Naive B cell (primary cell): ENCODE measurements at places on chromosomes 3 and 15. TPM values are rescaled to one million over a fixed set of nuclear protein-coding genes. Genes with fewer than 3 reads are reported as not detected.

The MDFIC2 gene
- polyA plus RNA-seq, result not detected

The CTXN2 gene
- not detected for polyA plus RNA-seq

DNA sequence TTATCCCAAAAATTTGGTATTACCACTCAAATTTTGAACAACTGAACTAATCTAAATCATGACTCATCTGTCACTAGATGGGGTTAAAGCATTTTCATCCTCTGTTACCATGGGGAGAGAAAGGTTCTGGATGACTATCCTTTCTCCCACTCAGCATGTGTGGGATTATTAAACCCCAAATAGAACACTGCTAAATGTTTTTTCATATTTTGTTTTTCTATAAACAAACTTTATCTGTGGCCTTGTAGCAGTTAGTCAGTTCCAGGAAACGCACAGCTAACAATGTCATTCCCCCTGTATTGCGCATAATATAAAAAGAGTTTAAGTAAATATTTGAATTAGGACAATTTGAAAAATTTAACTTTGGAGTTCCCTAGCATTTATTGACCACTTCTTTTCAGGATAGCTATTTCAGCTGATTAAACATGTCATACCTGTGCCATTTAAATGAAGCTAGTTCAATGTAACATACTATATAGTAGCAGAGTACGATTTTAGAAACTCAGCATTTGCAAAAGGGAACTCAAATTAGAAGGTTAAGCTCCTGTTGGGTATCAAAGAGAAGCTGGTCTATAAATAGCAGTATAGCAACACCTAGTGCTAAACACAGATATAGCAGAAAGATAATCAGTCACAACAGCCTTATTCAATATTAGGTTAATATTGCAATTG, 9.2 kb upstream of the TMEM212 start:
- no peak for DNase-seq
- H3K4me1 ChIP-seq, result no peaks in the 10 kb centered on the region
- no peak overlapping the region for H3K27ac ChIP-seq

DNA sequence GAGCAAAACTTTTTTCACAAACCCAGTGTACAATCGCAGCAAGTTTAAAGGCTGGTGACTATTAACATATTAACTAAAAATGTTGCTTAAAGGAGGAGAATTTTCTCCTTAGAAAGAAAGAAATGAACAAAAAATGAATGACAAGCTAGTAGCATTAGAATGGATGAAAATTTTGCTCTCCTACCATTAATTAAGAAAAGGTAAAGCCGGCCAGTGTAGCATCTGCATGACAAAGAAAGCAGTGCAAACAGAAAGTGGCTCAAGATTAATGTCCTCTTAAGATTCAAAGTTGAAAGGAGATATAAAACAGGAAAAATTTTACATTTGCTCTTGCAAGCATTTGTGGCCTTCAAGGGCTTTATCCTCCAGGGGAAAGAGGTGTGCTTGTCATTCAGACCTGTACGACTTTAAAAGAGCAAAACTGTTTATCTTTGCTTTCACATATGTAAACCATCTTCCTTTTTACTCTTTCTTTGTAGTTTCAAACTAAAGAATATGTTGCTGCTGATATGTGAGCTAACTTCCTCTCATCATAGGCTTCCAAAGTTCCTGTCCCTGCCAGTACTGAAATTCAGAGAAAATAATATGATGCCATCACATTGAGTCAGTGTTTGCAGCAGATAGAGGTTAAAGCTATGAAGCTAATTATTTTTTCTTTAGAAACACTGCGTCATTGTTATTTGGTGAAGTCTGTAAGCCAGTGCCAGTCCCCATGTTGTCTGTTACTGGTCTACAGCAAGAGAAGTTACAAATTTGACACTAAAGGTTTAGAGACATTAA, 439.1 kb upstream of the GRM7 start:
- no peak for DNase-seq
- H3K27me3 ChIP-seq, result no peaks in the 10 kb centered on the region
- no peak overlapping the region for H3K27ac ChIP-seq
- H3K4me3 ChIP-seq, result no peak overlapping the region

DNA sequence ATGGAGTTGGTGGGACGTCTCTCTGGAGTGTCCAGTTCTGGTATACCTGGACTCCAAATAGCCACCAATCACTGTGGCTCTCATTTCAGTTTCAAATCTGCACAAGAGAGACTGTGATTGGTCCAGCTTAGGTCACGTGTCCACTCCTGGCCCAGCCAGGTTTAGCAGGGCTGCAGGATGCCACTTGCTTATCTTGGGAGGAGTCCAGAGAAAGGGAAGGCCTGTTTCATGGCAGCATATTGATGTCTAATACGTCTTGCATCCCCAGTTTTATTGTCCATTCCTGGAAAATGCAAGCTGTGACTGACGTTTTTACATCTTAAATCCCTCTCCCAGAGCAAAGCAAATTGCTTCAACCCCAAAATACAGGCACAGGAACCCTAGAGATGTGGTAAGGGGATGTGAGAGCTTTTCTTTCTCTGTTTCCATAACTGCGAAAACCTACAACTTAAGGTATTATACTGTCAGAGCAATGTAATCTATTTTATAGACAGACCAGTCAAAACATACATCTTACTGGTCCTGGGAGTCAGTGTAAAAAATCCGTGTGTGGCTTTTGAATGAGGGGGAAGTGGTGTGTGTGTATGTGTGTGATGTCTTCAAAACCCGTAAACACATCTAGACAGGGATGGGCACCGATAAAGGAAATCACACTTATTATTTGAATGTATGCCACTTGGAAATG, 274.4 kb downstream of the TLE3 start:
- H3K27ac ChIP-seq, result no peak overlapping the region
- peaks cover 12% of the 10 kb centered on the region for H3K27me3 ChIP-seq
- H3K4me3 ChIP-seq, result no peak overlapping the region
- no peaks in the 10 kb centered on the region for H3K4me1 ChIP-seq
- no peaks in the 10 kb centered on the region for H3K36me3 ChIP-seq

- H3K4me3 ChIP-seq, result peak overlapping the region; percentile 61
- H3K4me1 ChIP-seq, result peaks cover 48% of the 10 kb centered on the region
- H3K36me3 ChIP-seq, result peaks cover 5% of the 10 kb centered on the region
- H3K27me3 ChIP-seq, result no peaks in the 10 kb centered on the region
- no peak for DNase-seq
These were observed 1.9 kb downstream of the PPP4R2 start for GRCh38 chr3:72998466-72998865.

- H3K27me3 ChIP-seq, result peaks cover 38% of the 10 kb centered on the region
- H3K27ac ChIP-seq, result no peak overlapping the region
- H3K36me3 ChIP-seq, result no peaks in the 10 kb centered on the region
- H3K4me3 ChIP-seq, result no peak overlapping the region
- DNase-seq, result no peak
These were observed 43.2 kb upstream of the TSEN2 start for GRCh38 chr3:12440927-12441714.

DNA sequence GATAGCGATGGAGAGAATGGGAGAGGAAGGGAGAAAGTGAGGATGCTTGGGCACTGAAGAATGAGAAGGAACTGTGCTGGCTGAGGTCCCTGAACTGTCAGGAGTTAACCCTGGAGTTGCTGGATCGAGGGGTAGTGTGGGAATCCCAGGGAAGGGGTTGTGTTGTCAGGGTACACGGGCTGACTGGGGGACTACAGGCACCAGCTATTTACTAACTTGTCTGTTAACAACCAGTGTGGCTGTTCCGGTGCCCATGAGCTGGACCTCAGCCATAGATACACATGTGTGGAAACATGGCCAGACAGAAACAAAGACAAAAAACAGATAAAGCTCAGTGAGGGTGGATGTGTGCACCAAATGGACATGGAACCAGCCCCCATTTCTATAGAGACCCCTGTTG, 55.1 kb downstream of the GASK1A start:
- no peaks in the 10 kb centered on the region for H3K36me3 ChIP-seq
- no peak for DNase-seq
- H3K4me1 ChIP-seq, result no peaks in the 10 kb centered on the region
- H3K27me3 ChIP-seq, result peaks cover 15% of the 10 kb centered on the region
- H3K4me3 ChIP-seq, result no peak overlapping the region

GRCh38 chr3:157585386-157585785, 82.2 kb upstream of the VEPH1 start:
- H3K4me3 ChIP-seq, result no peak overlapping the region
- H3K4me1 ChIP-seq, result no peaks in the 10 kb centered on the region
- no peaks in the 10 kb centered on the region for H3K36me3 ChIP-seq
- peaks cover 9% of the 10 kb centered on the region for H3K27me3 ChIP-seq
- H3K27ac ChIP-seq, result no peak overlapping the region
- no peak for DNase-seq

DNA sequence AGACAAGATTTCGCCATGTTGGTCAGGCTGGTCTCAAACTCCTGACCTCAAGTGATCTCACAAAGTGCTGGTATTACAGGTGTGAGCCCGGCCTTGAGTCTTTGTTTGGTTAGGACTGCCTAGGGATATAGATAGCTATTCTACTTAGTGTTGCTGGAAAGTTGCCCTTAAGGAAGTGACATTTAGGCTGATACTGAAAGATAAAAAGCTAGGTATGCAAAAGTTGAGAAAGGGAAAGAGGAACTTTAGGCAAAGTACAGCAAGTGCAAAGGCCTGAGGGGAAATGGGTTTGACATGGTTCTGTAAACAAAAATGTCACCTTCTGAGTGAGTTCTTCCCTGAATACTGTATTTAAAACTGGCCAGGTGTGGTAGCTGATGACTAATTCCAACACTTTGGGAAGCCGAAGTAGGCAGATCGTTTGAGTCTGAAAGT, 111.5 kb downstream of the ZNF609 start:
- H3K27ac ChIP-seq, result peak overlapping the region; percentile 90
- peak; percentile 33 for DNase-seq
- H3K4me1 ChIP-seq, result peaks cover 57% of the 10 kb centered on the region
- no peaks in the 10 kb centered on the region for H3K27me3 ChIP-seq
- peak overlapping the region; percentile 76 for H3K4me3 ChIP-seq
- no peaks in the 10 kb centered on the region for H3K36me3 ChIP-seq

GRCh38 chr3:177284383-177284881, 87.2 kb upstream of the TBL1XR1 start:
- H3K36me3 ChIP-seq, result no peaks in the 10 kb centered on the region
- H3K4me3 ChIP-seq, result no peak overlapping the region

DNA sequence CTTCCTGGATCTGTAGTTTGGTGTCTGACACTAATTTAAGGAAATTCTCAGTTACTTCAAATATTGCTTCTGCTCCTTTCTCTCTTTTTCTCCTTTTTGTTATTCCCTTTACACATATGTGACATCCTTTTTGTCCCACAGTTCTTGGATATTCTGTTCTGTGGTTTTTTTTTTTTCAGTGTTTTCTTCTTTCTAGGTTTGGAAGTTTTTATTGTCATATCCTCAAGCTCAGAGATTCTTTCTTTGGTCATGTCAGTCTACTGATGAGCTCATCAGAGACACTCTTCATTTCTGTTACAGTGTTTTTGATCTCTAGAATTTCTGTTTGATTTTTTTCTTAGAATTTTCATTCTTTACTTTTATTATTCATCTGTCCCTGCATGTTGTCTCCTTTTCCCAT, 140.5 kb downstream of the SPATA16 start:
- DNase-seq, result no peak
- no peaks in the 10 kb centered on the region for H3K27me3 ChIP-seq
- no peak overlapping the region for H3K27ac ChIP-seq
- H3K4me1 ChIP-seq, result no peaks in the 10 kb centered on the region
